ENCODE measurements at places on chromosomes 2 and 18.
A peak's percentile ranks its signal among the peaks of the same experiment; 100 is the strongest.

GRCh38 chr18:23871410-23871809 lies 143.1 kb upstream of the TTC39C start:
- no peak for DNase-seq

DNA sequence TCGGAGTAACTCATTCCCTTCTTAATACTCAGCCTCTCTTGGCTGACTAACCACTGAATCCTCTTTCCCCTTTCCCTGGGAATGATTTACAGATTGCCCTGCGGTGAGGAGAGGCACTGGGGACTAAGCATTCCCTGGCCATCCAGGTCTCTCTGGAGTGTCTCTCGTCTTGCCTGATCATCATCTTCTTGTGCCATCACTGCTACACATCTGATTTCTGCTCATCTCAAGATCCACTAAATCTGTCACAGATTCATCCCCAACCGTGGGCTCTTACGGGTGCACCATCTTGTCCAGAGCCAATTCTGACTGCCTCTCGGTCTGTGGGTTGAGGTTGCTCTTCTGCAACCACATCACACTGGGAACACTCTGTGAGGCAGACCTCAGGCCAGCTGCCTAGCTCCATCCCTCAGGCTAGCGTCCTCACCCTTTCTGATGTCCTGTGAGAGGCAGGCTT lies 12.0 kb downstream of the SFTPB start:
- no peak for DNase-seq

DNA sequence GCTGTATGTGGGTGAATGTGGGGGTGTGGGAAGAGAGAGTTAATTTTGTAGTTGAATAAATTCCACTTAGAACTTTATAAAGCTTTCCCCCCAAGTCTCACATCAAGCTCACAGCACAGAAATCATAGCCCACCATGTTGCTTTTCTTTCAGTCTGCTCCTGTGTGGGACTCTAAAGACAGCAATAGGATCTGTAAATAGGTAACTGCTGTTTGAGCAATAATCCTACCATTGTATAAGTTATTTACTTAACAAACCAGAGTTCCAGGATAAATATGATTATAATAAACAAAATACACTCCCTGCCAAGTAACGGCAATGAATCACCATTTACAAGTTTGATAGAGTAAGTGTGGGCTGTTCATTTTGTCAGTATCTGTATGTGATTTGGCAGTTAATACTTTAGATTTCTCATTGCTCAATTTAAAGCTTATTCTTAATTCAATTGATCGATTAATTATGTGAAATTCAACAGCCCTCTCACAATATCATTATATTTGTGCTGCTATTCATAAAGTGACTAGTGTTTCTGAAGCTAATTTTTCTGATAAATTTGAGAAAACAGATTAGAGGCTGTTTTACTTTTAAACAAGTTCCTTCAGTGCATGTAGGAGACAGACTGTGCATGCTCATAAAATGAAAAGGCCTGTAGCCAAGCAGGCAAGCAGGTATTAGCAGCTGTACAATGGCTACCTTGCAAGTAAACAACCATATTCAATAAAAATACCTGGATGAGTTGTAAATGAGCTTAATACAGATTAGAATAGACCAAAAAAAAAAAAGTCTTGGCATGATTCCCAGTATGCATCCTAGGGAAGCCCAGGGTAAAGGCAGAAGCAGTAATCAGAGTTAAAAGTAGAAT lies 142.7 kb downstream of the PDE11A start:
- DNase-seq = no peak

- no peak for DNase-seq
Measured at GRCh38 chr2:8252997-8253694, 428.7 kb upstream of the ID2 start.

DNA sequence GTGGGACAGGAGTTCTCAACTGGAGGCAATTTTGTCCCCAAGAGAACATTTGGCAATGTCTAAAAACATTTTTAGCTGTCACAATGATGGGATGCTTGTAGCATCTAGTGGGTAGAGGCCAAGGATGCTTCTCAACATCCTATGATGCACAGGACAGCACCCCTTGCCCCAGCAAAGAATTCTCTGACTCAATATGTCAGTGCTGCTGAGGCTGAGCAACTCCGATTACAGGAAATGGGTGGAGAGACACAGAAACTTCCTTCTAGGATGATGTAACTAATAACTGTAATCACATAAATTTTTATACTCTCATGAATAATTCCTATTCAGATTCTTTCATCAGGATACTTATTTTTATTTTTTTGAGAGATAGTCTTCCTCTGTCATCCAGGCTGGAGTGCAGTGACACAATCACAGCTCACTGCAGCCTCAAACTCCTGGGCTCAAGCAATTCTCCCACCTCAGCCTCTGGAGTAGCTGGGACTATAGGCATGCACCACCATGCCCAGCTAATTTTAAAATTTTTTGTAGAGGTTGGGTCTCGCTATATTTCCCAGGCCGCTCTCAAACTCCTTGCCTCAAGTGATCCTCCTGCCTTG lies 120.3 kb upstream of the ACAA2 start:
- no peak for DNase-seq

DNA sequence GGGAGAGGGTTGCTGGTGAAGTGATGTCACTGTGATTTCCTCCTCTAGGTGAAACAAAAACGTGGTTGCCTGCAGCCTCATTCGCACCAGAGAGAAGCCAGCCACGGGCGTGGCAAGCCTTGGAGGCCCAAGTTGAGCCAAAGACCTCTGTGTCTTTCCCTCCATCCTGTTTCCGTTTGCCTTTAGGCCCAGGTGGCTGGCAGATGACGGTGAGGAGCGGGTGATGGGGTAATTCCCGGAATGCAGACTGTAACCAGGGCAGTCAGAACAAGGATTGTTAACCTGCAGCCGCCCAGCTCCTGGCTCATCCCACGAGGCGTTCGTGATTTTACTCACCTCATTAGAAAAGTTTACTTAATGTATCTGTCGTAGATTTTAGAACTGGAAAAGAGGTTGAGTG lies 14.4 kb downstream of the CTIF start:
- no peak for DNase-seq

DNA sequence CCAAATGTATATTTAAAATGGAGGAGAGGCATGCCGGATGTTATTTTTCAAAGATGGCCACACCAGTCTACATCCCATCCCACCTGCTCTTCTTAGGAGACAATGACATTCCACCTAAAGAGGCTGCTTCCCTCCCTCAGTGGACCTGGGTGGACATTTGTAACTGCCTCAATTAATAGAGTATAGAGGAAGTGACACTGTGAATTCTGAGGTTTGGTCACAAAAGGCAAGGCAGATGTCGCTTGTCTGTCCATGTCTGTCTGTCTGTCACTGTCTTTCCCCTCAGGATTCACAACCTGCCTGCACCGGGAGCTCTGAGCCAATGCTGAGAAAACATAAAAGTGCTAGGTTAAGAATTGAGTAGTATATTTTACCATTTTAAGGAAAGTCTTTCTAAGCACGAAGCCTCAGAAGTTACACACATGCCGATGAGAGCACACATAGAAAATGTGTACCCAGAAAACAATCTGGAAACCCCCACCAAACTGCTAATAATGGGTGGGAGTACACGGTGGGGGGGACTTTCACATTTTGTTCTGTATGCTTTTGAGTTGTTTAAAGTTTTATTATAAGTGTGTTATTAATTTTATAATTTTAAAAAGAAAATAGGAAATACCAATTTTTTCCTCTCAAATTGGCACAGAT lies 21.0 kb downstream of the MIB1 start:
- no peak for DNase-seq

- DNase-seq = no peak
Measured at GRCh38 chr2:142983174-142983573, 105.7 kb downstream of the KYNU start.

DNA sequence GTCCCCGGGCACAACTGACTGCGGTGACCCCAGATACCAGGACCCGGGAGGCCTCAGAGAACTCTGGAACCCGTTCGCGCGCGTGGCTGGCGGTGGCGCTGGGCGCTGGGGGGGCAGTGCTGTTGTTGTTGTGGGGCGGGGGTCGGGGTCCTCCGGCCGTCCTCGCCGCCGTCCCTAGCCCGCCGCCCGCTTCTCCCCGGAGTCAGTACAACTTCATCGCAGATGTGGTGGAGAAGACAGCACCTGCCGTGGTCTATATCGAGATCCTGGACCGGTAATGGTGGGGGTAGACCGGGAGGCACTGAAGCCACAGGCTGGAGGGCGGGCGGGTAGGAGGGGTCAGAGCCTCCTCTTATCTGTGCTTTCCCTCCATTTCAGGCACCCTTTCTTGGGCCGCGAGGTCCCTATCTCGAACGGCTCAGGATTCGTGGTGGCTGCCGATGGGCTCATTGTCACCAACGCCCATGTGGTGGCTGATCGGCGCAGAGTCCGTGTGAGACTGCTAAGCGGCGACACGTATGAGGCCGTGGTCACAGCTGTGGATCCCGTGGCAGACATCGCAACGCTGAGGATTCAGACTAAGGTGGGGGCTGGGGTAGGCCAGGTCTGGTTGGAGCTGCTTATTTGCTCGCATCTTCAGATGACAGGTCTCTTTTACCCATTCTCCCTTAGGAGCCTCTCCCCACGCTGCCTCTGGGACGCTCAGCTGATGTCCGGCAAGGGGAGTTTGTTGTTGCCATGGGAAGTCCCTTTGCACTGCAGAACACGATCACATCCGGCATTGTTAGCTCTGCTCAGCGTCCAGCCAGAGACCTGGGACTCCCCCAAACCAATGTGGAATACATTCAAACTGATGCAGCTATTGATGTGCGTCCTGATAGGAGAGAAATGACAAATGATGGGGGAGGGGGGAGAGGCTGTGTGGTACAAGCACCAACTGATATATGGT lies 780 bp downstream of the HTRA2 start:
- DNase-seq = peak; percentile 53

- no peak for DNase-seq
Measured at GRCh38 chr2:158723181-158723838, 71.8 kb upstream of the DAPL1 start.

DNA sequence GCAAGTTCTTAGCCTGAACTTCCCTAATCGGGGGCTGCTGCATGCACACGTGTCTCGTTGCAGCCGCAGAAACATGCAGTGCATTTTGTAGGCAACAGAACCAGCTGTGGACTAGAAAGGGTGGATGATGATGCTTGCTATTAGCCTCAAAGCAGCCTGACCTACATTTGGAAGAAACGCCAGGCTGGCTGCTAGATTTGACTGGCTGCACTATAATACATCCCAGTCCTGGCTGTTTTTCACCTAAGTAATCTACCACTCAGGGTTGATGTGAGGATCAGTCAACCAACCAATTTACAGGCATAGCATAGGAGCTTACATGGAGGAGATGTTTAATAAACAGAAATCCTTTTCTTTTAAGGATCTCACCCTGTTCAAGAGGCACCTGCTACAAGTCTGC lies 56.4 kb upstream of the SPP2 start:
- DNase-seq = no peak

GRCh38 chr2:160890667-160891352 lies 269.4 kb upstream of the TANK start:
- DNase-seq = no peak

DNA sequence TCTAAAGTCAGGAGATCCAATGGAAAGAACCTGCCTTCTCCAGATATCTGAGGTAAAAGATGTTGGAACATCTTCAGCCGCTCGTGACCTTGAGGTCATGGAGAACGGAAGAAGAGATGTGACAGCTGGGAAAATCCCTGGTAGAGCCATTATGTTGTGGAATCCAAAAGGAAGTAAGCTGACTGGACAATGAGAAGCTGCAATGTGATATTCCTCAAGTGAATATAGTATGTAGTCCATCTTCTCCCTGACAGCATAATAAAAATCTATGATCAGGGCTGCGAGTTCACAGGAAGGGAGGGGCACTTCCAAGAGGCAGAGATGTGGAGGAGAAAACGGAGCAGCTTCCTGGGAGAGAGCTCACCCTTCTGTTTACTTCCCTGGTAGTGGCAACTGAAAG lies 201.0 kb upstream of the SP5 start:
- DNase-seq = no peak

DNA sequence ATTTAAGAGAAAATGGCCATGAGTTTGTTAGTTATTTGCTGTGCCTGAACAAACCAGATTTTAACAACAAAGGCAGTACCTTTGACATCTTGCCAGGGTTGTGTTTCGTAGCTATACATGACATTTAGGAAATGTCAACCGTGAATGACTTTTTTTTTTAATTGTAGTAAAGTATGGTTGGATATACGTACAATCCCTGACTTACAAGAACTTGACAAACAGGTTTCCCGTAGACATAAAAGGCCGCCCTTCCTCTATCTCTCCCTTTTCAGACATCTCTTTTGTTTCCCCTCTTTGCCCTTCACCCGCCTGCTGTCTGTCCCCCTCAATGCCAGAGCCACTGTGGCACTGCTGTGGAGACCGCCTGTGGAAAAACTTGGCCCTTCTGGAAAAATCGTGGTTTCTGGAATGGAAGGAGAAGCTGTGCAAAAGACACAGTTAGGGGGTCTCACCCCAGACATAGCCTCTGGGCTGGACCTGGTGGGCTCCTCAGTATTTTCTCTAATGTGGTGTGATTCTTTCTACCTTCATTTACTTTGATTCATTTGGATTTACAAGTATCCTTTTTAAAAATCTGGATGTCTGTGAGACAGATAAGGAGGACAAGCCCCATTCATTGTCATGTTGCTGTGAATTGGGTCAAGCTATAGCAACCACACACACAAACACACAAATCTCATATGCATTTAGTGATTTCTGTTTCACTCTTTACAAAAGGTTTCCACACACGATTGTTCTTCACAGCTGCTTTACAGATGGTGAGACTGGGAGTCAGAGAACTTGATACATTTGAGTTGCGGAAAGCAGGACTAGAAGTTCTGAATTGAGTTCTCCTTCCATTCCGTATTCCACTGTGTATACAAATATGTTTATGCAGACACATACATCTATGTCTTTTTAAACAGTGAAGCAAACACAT lies 48.6 kb downstream of the SPATS2L start:
- DNase-seq = no peak

DNA sequence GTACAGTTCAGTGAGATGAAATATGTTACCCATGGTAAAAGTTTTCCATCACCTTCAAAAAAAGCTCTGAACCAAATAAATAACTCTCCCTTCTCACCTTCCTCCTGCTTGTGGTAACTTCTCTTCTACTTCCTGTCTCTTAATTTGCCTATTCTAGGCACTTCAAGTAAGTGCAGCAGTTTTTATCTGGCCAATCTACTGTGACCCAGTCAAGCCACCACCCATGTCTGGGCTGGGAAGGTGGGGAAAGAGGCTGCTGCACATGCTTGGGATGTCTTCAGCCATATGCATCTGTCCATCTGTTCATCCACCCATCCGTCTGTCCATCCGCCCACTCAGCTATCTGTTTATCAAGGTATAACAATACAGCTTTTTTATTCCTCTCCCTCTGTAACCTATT lies 31.6 kb downstream of the ZNF532 start:
- DNase-seq = no peak

DNA sequence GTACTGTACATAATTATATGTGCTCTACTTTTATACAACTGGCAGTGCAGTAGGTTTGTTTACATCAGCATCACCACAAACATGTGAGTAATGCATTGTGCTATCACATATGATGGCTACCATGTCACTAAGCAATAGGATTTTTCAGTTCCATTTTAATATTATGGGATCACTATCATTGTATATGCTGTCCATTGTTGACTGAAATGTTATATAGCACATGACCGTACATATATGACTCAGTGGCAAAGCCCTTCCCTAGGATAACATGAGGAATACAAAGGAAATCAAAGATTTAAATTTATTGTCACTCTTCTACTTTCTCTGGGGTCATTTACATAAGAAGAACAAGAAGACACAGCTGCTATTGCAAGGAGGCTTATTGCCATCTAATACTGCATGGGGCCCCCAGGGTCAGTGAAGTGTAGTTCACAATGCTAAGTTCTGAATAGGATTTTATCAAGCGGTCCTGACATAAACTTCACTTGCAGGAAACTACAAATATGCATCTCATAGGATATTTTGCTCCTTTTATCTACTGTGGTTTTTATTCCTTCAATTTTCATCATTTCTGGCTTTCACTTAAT lies 21.8 kb downstream of the PDE1A start:
- DNase-seq = no peak

All from activated gamma-delta T cell (primary cell).